ENCODE measurements at places on chromosomes 16 and 17.
A peak's percentile ranks its signal among the peaks of the same experiment; 100 is the strongest.

DNA sequence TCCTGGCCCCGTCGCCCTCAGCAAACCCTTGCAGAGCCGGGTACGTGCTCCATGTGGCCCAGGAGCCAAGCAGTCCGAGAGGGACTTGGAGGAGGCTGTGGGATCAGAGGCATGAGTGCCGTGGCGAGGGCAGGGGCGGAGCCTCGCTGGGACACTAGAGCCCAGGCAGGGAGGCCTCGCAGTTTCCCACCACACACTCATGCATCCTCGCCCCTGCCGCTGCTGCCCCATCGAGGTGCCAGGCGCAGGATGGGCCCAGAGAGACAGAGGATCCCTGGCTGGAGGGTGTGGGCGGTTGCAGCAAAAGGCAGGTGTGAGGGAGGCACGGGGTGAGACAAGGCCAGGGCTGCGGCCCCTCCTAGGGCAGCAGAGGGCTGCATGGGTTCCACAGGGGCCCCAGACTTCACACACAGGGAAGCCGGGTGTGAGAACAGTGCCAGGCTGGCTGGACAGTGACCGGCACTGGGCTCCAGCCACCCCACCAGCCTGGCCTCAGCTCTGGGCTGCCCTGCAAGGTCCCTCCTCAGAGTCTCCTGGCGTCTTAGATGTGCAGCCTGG is 7.7 kb downstream of the BCAR1 start:
- no peak for DNase-seq

DNA sequence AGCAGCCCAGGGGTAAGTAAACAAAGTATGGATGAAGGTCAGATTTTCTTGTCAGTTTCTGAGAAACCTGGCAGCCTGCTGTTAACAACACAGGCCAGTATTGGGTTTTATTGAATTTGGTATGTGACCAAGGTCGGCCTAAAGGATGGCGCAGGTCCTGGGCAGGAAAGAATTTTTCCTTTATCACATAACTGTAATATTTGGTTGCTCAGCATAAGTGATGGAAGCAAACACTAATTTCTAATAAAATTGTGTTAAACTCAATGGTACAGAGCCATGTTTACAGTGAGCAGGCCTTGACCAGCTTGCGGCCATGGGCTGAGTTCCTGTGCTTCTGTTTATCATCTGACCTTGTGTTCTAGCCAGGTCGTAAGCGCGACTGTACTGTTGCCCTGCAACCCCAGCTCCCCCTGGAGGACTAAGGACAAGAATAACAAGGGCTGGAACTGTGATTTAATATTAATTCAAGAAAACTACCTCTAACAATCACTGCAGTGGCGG is 10.5 kb downstream of the POLDIP2 start:
- DNase-seq, result no peak

DNA sequence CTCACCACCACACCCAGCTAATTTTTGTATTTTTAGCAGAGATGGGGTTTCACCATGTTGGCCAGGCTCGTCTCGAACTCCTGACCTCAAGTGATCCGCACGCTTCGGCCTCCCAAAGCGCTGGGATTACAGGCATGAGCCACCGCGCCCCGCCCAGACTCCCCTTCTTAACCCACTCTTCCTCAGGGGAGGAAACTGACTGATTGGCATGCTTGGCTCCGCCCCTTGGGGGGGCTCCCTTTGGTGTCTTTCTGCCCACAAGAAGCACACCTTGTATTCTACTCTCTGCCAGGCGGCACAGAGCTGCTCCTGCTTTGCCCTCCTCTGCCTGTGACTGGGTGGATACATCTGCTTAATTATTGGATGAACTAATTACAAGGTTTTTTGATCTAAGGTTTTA is 4.7 kb upstream of the ASGR2 start:
- no peak for DNase-seq

DNA sequence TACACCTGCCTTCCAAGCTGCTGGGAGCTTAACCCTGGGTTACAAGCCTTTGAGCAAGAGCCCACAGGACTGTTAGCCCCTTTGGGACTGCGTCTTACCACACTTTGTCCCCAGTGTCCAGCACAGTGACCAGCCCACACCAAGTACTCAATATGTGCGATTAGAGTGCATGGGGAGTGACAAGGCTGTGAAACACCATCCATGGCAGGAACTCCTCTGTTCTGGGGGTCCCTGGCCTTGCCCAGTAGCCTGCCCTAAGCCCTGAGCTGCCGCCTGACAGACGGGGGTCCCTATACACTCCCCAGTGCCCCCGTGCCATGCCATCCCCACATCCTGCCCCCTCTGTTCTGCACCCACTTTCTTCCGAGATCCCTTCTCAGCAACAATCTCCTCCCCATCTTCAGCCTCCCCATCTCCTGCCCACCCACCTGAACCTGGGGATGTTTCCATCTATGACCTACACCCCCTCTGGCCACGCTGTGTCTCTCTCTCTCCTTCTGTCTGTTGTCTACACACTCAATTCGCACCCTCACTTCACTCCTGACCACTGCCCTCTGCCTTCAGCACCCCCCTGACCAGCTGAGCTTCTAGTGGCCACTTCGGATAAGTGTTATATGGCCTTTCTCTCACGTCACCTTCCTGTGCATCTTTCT is 112.9 kb upstream of the SMURF2 start:
- DNase-seq, result no peak

DNA sequence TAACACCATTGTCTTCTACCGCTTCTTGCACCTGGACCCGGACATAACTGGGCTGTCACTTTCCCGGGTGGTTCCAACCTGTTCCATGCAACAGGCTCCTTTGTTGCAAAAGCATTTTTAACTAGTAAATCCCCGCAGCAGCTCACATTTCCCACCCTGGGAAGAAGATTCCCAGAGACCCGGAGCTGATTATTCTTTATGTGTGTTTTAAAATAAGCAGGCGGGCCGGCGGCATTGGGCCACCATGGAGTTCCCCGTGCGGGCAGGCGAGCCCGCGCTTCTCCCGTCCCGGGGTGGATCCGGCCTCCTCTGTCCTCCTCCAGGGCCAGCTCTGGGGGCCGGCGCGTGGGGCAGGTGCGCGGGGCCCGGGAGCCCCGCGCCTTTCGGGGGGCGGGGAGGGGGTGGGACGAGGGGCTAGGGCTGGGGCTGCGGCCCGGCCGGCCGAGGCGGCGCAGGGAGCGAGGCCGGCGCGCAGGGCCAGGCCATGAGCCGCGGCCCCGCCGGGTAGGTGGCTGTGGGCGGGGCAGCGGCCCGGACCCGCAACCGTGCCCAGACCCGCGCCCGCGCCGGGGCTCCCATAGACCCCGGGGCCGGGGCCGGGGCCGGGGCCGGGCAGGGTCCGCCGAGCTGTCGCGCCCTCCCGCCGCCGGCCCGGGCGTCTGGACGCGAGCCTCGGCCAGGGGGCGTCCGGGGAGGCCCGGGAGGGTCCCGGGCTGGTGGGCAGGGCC is 1.7 kb downstream of the CRAMP1 start:
- no peak for DNase-seq

GRCh38 chr17:50218771-50219315 is 17.4 kb upstream of the COL1A1 start:
- DNase-seq, result peak; percentile 95

DNA sequence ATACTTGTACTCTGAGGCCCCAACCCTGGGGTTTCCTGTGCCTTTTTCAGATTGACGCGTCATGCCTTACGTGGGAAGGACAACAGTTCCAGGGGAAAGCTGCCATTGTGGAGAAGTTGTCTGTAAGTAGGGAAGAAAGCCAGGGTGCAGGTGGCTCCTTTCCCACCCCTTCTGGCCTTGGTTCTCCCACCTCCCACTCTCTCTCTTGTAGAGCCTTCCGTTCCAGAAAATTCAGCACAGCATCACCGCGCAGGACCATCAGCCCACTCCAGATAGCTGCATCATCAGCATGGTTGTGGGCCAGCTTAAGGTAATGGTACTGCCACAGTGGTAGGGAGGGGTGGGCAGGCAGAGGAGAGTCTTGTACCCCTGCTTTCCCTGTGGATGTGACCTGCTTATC is 4.6 kb upstream of the EDC4 start:
- no peak for DNase-seq

DNA sequence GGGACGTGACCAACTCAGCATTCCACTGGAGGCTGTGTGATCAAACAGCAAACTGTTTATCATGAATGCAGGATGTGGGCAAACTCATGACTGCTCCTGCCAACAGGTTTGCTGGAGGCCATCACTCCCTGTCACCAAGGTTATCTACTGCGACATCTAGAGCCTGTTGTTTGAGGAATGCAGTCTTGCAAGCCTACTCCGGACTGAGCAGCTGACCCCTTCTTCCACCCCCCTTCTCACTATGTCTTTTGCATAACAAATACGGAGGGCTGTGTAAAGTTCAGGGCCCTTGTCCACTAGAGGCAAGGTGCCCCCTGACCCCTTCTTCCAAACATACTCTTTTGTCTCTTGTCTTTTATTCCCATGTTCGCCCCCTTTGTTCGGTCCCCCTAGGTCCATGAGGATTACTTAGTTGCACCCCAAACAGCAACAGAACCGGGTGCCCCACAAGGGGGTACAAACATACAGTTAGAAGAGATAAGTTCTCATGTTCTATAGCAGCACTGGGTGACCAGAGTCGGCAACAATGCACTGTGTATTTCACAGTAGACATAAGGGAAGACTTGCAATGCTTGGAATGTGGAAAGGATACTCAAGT is 28.7 kb downstream of the MEAK7 start:
- DNase-seq, result no peak

GRCh38 chr17:50209472-50210239 is 8.2 kb upstream of the COL1A1 start:
- peak; percentile 98 for DNase-seq

- DNase-seq, result no peak
These were observed 4.8 kb downstream of the MRC2 start for GRCh38 chr17:62631936-62632924.

- DNase-seq, result no peak
These were observed 473.3 kb upstream of the PSMD7 start for GRCh38 chr16:73823205-73823849.

GRCh38 chr17:7557775-7558543 is 591 bp upstream of the TNFSF13 start:
- DNase-seq, result no peak

- DNase-seq, result no peak
These were observed 53.0 kb downstream of the EPN2 start for GRCh38 chr17:19290066-19290705.

DNA sequence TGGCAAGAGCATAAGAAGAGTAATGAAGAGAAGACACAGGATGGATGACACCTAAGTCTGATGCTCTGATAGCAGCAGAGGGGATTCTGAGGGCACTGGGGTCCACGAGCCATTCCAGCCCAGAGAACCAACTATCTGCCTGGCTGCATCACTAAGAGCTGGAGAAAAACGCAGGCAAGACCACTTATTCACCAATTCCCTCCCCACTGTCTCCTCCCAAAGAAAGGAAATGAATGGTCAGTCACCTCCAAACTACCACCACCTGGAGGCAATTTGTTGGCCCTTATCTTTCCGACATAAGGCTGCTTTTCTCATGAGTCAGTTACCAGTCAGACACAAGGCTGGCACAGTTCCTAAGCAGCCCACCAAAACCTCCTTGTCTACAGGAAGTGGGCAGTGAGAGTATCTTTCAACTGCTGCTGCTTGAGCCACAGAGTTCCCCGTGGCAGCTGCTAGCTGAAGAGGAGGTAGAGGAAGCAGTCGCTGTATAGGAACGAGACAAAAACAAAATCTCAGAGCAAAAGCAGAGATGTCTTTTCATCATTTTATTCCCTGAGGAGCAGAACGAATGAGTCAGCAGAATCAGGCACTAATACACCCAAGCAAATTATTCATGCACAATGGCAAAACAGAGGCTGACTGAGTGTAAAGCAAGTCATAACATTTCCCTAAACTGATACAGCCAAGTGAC is 111.1 kb downstream of the SMG6 start:
- DNase-seq, result peak; percentile 85

DNA sequence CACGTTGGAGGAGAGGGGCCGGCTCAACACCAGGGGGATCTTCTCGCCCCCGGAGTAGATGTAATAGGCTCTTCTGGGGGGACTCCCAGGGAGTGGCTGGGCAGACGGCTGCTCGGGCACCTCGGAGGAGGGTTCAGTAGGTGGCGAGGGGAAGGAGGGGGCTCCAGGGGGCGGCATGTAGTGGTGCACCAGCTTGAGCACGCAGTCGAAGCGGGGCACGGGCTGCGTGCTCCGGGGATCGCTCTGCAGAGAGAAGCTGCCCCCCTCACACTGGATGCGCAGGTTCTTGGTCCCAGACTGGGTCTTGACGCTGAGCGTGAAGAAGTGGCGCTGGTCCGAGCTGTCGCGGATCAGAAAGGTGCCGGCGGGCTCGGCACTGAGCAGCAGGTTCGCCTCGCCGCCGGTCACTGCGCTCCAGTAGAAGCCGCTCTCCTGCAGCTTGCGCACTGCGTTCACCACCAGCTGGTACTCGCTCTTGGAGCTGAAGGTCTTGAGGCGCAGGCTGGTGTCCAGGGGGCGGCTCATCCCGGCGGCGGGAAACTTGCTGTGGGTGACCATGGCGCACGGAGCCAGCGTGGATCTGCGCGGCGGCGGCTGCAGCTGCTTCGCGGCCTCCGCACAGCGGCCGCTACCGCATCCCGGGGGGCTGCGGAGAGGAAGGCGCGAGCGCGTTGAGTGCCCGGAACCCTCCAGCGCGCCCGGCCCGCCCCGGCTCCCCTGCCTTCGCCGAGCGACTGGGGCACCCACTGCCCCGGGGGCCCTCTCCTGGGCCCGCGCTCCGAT is 1.1 kb downstream of the SOCS3 start:
- DNase-seq, result no peak

- DNase-seq, result no peak
These were observed 107.0 kb downstream of the PLCG2 start for GRCh38 chr16:81885976-81886586.

- DNase-seq, result no peak
These were observed 74.2 kb upstream of the NLK start for GRCh38 chr17:27968206-27968732.

GRCh38 chr17:50258647-50259476 is 15.4 kb upstream of the TMEM92 start:
- no peak for DNase-seq

DNA sequence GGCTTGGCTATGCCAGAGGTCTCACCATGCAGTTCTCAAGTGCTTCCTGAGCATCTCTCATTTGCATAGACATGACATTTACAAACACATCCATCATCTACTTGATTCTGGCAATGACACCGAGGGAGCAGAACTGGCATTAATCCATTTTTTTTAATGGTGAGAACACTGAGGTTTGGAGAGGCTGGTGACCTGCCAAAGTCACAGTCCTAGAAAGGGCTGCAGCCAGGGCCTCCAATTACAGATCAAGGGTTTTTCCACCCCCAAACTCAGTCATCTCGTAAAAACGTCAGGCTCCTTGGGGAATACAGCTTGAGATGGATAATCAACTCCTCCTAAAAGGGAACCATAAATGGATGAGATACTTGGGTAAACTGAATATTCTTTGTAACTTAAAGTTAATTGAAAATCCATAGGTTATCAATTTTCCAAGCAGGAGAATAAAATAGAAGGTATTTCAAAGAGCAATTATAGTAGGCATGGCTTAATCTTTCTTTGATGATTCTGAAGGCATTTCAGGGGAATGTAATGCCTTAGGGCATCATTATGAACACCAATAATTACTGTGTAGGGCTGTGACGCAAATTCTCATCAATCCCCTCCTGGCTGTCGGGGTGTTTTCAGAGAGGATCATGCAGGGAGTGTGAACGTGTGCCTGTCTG is 9.4 kb upstream of the MEOX1 start:
- DNase-seq, result no peak

All from GM04503 (cell line).